ENCODE measurements at places on chromosomes 13 and 19. TPM values are rescaled to one million over a fixed set of nuclear protein-coding genes. Genes with fewer than 3 reads are reported as not detected.

Gene LGALS14
- polyA plus RNA-seq: not detected

Gene CEP89
- polyA plus RNA-seq: 15.7 TPM

Gene PRSS57
- polyA plus RNA-seq: not detected

Gene TEX29
- polyA plus RNA-seq: 0.46 TPM

Gene RNF126
- polyA plus RNA-seq: 25.8 TPM

Gene ZBTB45
- 9.7 TPM for polyA plus RNA-seq

Gene CEACAM8
- not detected for polyA plus RNA-seq

DNA sequence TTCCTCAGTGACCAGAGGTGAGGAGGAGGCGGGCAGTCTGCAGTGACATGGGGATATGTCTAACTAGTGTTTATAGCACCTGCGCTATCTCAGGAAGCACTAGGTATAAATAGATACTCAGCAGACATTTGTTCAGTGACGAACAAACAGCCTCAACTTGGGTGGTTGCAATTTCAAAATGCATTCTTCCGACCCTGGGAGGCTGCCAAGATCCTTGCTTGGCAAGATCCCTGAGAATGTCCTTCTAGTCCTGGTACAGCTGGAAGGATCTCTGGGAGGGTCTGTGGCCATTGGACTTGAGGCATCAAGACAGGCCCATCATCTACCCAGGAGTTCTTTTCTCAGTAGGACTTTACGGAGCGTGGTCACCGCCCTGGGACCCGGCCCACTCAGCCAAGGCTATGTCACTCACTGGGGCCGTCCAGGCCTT lies 299.5 kb downstream of the ZNF536 start:
- no peak for DNase-seq

DNA sequence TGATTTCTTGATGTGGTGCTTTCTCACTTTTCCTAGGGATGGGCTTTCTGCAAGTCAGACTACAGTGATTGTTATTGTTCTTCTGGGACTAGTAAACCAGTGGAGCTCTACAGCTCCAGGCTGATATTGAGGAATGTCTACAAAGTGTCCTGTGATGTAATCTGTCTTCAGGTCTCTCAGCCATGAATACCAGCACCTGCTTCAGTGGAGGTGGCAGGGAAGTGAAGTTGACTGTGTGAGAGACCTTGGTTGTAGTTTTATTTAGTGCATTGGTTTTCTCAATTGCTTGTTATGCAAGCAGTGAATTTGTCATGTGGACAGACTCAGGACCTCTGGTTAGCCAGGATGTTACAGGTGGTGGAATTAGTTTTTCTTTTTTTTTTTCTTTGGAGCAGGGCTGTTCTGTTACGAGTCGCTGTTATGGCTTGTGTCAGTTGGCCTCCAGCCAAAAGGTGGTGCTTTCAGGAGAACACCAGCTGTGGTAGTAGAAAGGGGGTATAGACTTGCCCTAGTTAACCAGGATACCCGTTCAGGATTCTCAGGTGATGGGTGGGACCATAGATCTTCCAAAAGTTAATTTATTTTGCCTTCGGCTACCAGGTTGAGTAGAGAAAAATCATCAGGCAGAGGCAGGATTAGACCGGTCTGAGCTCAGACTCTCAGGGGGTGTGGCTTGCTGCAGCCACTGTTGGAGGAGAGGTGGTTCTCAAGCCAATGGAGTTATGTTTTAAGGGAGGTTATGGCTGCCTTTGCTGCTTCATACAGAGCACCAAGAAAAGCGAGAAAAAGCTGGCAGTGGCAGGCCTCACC lies 11.9 kb upstream of the ZNF675 start:
- DNase-seq: no peak

GRCh38 chr19:658916-659839 lies 3.8 kb downstream of the RNF126 start:
- DNase-seq: no peak

DNA sequence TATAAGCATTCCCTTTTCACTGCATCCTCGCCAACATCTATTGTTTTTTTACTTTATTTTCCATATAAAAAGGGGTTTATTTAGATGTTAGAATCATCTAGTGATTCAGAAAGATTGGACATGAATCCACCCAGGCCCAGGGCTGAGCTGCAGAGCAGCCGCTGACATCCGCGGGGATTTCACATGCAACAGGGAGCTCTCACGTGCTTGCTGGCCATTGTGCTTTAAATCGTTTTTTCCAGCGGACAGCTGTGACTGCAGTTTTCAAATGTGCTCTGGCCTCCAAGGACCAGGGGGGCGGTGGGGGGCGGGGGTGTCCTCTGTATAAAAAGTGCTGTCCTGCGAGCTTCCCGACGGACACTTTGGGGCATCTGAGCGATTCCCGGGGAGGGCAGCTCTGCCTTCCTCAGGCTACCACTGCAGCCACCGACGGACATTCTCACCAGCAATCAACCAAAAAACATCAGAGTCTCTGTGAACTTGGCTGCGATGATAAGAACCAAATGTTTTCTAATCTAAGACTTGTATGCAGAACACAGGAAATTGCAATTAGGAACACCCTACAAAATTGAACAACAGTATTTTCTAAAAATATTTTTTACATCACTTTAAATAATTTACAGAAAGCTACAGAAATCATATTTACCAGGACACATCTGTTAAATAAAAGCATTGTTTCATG lies 12.6 kb downstream of the RB1 start:
- no peak for DNase-seq

GRCh38 chr19:47135156-47135555 lies 4.5 kb downstream of the SAE1 start:
- no peak for DNase-seq

DNA sequence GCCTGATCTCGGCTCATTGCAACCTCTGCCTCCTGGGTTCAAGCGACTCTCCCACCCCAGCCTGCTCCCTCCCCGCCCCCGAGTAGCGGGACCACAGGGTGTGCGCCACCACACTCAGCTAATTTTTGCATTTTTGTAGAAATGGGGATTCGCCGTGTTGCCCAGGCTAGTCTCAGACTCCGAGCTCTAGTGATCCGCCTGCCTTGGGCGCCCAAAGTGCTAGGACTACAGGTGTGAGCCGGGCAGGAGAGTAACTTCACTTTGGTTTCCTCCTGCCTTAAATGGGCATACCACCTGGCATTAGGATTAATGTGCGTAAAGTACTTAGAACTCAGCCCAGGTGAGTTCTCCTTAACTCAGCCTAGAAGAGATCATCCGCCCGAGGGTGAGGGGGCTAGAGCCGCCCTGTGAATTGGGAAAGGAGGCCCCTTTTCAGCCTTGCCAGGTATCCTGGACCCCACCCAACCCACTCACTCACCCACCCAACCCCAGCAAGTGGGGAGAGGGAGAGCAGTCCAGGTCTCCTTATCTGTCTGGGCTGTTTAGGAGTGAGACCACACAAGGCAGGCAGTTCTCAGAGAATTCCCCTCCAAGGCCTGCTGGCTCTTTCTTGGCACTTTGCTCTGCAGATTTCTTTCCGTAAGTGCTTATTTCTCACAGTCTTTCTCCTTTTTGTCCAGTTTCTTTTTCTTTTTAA lies 1.2 kb upstream of the ZFP36 start:
- no peak for DNase-seq

GRCh38 chr19:48826606-48827020 lies 9.7 kb downstream of the HSD17B14 start:
- no peak for DNase-seq

DNA sequence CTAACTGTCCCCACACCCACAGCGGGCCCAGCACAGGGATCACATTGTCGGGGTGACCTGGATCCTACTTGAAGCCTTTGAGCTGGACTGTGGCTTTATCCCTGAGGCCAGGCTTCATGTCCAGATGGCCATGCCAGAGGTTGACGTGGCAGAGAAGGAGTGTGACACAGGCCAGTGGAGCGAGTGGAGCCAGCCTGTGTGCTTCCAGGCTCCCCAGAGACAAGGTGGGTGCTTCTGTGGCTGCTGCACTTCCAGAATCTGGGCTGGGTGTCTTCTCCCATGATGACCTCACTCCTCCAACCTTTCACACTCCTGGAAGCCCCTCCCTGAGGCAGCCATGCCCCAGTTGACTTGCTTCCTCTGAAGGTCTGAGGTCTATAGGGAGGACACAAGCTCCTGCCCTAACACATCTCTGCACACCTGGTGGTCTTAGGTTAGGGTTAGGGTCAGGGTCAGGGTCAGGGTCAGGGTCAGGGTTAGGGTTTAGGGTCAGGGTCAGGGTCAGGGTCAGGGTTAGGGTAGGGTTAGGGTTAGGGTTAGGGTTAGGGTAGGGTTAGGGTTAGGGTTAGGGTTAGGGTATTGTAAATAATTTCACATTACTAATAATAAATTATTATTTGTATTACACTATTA lies 13.1 kb upstream of the MZF1 start:
- no peak for DNase-seq

DNA sequence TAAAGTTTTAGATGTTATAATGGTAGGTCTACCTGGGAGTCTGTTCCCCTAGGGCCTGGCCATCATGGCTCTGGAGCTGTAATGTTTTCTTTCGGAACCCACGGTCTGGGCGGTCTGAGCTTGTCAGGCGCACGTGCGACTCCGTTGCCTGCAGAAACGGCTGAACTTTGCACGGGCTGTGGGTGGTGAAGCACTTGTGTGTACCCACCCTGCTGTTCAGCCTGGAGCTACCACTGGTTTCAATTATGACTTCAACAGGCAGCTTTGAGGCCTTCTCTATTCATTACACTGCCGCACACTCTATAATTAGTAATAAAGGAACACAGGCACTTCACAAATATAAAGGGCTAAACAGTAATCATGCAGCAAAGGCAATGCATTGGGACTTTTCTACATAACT lies 6.0 kb downstream of the PCDH8 start:
- no peak for DNase-seq

- no peak for DNase-seq
Measured at GRCh38 chr19:13004273-13004672, 9.0 kb downstream of the NFIX start.

- no peak for DNase-seq
Measured at GRCh38 chr13:84686458-84686857, 804.2 kb upstream of the SLITRK1 start.

GRCh38 chr13:108049211-108049610 lies 166.1 kb downstream of the LIG4 start:
- DNase-seq: no peak

GRCh38 chr13:23583491-23583890 lies 13.3 kb downstream of the TNFRSF19 start:
- no peak for DNase-seq

GRCh38 chr19:6765738-6766356 lies 1.4 kb downstream of the SH2D3A start:
- DNase-seq: no peak

DNA sequence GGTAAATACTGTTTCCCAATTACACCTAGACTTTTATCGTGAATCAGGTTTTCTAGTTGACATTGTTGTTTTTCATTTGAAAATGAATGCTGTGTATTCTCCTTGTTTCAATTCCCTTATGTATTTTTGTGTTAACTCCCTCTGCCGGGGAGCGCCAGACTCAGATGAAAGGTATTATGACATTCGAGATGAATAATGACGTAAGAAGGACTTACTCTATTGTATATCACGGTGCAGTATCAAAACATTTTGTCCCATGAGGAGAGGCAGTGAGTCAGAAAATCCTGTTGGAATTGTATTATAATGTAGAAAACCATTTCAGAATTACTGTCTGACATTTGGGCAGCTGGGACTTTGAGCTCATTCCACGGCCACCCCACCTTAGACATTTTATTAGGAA lies 61.6 kb downstream of the LRCH1 start:
- peak; percentile 93 for DNase-seq

DNA sequence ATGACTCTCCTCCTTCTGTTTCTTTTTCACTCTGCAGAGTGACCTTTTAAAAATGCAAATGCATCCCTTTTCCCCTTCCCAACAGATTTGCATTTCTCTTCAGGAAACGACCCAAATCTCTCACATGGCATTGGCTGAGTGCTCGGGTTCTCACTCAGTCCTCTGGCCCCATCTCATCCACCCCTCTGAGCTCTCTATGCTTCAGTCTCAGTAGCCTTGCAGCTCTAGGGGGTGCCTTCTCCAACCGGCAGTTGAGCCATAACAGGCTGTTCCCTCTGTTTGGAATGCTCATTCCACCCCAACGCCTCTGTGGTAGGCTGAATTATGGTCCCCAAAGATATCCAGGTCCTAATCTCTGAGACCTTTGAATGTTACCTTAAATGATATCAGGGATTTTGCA lies 78.2 kb downstream of the AKAP11 start:
- no peak for DNase-seq

GRCh38 chr19:13817018-13817614 lies 21.9 kb downstream of the ZSWIM4 start:
- no peak for DNase-seq

GRCh38 chr13:23867027-23867491 lies 22.1 kb downstream of the MIPEP start:
- DNase-seq: peak; percentile 85

DNA sequence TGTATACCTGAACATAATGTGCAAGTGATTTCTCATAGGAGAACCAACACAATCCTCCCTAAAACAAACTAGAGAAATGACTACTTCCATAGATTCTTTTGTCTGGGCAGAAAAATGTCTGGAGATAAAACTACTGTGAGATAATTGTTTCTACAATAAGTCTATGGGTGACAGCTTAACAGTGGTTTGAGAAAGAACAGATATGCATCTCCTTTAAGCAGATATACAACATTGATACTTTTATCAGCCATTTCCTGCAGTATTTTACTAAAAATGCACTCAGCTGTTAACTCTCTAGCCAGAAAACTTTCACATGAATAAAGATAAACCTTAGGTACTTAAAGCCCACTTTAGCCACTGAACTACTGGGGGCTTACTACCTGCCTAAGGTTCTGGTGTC lies 1132.4 kb downstream of the EFNB2 start:
- no peak for DNase-seq

DNA sequence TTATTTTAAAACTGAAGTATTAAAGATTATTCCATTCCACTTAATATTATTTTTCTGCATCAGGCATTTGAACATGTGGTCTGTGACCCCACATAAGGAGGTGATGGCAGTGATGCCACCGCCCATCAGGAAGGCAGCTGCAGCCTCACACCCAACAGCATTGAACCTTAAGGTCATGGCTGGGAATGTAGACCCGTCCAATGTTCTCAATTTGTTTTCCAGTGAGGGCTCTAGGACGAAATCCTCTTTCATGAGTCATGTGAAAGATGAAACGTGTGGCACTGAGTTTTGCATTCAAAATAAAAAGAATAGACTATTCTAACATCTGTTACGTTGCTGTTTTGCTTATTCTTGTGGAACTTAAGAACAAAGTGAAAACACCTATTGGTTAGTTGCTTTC lies 74.5 kb upstream of the ANKRD10 start:
- DNase-seq: peak; percentile 33

- DNase-seq: no peak
Measured at GRCh38 chr19:29524201-29524911, 1.4 kb upstream of the VSTM2B start.

DNA sequence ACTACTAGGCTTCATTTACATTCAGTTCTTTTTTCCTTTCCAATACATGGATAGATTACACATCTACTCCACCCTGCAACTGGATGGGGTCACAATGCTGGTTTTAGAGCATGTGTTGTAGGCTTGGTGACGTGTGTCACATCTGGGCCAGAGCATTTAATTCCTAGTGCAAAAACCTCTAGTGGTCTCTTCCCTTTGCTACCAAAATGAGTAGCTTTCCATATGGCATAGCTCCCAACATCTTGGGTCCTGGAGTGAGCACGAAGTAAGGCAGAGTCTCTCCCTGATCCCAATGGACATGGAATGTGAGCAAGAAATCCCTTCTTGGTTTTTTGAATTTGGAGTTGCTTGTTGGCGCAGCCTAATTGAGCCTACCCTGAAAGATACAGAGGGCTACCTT lies 51.7 kb downstream of the TNFSF11 start:
- no peak for DNase-seq
